ENCODE measurements at places on chromosomes 7 and 10.

DNA sequence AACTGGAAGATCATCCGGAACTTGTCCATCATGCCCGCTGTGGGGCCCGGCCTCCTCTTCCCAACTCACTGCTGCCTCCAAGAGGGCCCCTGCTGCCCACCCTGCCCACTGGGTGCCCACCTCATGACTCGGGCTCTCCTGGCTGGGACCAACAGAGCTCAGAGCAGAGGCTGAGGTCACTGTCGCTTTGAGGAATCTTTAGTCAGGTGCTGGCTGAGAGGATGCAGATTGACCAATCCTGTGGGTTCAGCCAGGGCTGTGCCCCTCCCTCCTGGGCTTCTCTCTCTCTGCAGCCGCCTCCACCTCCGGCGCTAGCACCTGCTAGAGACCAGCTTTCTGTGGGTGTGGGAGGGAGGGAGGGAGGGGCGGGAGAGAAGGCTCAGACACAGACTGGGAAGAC, at the start of gene CALHM1:
Gene CALHM1, minus strand, starts transcription at position 181 of the 400 bp plus-strand sequence. Its CDS starts 149 bp downstream, at position 32.
- no peak for DNase-seq

DNA sequence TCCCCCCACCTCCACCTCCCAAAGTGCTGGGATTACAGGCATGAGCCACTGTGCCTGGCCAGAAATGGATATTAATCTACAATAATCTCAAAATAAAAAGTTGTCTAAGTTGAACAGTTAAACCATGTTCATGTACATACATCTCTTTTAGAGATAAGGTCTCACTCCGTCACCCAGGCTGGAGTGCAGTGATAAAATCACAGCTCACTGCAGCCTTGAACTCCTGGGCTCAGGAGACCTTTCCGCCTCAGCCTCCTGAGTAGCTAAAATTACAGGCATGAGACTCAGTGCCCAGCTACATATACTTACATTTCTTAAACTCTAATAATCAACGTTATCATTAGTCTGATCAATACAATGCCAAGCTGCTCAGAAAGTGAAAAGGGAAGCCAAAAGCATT, 36.2 kb downstream of the VSTM4 start:
- DNase-seq, result no peak

DNA sequence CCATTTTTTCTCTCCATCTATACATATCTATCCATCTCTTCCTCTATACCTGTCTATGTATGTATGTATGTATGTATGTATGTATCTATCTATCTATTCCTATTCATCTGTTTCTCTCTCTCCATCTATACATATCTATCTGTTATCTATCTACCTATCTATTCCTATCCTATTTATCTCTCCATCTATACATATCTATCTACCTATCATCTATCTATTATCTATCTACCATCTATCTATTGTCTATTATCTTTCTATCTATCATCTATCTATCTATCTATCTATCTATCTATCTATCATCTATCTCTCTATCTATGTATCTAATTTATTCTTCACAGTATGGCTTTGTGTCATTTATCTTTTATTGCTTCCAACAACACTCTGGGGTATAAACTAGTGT, 1124.4 kb downstream of the TYW1 start:
- DNase-seq, result no peak

DNA sequence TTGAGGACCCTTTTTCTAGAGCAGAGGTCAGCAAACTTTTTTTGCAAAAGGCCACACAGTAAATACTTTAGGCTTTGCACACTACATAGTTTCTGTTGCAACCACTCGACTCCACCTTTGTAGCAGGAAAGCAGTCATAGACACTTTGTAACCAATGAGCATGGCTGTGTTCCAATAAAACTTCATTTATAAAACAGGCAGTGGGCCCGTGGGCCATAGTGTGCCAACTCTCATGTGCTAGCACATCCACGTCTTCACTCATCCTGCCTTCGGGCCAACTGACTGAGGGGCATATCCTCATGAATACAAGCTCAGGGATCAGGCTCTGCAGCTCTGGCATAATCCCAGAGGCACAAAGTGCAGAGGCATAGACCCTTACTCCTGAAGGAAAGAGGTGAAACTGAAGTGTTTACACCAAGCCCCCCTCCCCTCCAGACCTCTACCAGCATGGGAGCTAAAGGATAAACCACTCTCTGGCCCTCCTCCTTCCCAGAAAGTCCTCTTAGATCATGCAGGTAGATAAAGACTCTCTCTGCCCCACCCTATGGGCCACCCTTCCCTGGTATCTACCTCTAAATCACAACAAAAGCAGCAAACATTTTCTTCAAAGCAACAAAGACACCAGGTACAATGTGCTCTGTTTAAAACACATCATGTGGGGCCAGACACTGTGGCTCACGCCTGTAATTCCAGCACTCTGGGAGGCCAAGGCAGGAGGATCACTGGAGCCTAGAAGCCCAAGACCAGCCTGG, 71.0 kb downstream of the DLG5 start:
- DNase-seq, result no peak

DNA sequence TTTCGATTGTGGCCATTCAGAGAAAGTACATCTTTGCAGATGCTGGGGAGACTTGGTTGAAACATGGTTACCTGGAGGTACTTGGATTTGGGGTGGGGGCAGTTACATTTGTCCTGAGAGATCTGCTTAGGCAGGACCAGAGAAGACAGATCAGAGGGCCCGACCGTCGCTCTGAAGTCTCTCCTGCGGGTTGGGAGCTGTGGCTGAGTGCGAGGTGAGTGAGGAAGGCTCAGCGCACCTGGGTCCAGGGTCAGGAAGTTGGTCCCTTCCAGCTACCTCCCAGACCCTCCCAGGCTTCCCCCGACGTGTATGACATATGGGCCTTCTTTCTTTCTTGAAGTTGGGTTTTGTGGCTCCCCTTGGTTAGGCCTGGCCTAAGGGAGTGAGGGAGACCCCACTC, 56.3 kb downstream of the LHPP start:
- DNase-seq, result no peak

DNA sequence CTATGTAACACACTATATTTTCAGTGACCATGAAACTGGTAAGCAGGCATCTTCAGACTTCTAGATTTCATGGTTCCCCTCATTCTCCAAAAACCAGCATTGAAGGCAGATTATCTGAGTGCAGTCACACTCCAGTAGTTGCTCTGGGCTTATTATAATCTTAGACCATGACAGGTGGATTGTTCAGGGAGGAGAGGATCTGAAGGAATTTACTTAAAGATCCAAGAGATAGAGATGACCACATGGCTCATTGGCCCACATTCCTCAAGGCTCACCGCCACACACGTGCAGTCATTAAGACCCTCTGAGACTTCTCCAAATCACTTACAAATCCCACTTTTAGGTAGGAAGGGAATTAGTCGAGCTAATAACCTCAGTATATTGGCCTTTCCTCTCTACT, 55.2 kb downstream of the GSAP start:
- no peak for DNase-seq

DNA sequence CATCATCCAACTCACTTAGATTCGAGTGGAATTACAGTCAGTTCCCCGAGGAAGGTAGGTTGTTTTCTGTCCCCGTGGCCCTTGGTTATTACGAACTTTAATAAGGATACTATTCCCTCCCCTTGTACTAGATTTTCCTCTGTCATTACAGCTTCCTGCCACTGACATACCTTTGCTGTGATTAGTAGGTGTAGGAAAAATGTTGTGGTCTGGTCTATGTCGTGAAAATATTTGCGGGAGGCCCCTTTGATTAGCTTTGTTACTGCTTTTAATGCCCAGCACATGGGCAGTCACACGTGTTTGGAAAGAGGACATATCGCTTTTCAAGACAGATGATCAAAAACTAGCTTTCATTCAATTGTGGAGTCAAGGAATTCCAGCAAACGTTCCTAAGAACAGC, 92.2 kb downstream of the GATA3 start:
- DNase-seq, result peak; percentile 1

DNA sequence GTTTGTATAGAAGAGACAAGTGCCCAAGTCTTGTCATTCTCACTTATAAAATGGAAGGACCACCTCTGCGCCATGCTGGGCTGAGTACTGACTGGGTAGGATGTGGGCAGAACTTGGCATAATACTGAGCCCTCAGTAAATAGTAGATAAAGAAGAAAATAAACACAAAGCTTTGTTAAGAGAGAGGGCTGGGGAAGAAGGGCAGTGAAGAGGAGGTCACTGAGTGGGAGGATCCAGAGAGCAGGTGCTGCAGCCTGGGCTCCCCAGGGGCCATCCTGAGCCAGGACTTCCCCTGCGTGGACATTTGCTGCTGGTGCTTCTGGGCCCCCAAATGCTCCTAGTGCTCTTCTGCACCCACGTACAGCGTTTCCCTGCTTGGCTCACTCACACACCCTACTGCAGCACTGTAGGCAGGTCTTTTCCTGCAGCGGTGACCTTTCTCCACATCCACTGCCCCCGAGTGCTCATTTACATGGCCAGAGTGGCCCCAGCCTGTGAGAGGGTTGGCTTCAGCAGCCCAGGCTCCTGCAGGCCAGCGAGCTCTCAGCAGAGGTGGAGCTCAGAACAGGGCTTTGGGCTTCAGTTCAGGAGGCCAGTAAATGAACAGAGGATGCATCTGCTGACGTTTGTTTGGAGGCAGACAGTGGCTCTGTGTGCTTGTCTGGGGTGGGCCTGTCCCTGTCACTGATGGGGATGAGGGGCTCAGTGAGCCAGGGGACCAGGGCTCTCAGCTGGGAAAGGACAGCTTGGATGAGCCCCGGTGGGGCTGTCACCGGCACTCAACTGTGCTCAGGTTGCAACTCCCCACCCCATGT, 164.6 kb downstream of the ADARB2 start:
- DNase-seq, result no peak

DNA sequence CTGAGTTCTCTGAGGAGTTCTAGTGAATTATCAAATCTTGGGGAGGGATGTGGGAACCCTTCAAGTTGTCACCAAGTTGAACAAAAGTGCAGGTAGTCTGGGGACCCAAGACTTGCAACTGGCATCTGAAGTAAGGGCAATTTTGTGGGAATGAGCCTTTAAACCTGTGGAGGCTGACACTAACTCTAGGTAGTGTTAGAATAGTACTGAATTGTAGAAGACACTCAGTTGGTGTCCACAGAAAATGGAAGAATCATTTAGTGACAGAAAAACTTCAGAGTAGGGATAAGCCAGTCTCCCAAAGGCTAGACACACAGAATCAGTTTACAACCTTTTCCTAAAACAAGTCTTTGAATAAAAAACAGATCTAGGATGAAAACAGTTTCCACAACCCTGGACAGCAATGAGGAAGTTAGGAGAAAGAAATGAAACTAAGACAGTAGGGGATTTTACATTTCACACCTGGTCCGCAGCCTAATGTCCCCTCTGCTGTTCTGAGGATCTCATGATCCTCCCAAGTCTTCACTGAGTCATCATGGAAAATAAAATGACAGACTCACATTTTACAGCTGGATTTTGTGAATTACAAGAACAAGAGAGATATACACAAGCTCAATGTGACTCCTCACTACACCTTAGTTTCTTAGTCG, 23.0 kb upstream of the ING3 start:
- no peak for DNase-seq

DNA sequence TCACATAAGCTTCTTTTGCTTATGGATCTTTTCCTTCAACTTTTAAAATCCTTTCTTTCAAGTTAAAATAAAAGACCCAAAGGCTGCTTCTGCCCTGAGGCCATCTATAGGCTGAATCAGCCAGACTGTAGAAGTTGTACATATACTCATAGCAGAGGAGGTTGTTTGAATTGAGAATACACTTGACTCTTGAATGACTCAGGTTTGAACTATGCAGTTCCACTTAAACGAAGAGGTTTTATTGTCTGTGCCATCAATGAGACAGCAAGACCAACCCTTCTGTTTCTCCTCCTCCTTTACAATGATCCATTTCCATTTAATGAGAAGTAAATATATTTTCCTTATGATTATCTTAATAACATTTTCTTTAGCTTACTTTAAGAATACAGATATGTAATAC, 5.8 kb downstream of the ZNF365 start:
- peak; percentile 45 for DNase-seq

DNA sequence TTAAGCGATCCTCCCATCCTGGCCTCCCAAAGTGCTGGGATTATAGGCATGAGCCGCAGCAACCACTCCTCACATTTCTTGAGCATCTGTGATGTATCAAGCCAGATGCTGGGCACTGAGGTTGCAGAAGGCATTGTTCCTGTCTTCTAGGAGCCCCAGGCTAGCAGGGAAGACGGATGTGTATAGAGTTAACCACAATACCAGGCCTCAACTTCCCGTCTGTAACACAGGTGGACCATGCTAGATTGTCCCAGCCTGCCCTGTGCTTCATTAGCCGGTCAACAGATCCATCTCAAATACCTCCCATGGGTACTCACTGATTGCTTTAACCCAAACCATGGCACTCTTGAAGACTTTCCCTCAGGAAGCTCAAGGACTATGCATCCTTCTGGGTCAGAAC, 1.8 kb upstream of the CLDN4 start:
- no peak for DNase-seq

DNA sequence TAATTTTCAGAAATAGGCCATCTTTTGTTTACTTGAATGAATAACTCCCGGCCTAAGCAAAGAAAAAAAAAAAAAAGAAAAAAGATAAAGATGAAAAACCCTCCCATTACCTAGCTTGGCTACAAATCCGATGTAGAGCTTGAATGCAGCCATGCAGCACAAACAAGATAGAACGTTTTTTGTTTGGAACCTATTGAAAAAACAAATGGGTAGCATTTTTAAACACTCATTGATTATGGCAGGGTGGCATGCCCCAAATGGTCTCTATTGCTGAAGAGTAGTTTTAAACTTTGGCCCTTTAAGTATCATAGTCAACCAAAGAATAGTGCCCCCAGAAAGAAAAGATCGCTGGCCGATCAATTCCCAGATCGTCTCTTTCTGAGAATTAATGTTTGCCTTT, 84.4 kb downstream of the VTI1A start:
- no peak for DNase-seq

GRCh38 chr10:13613519-13613918, 26.8 kb downstream of the PRPF18 start:
- DNase-seq, result peak; percentile 22

- peak; percentile 75 for DNase-seq
Observed at GRCh38 chr10:6778992-6779701, 199.1 kb upstream of the PRKCQ start.

- DNase-seq, result no peak
Observed at GRCh38 chr7:44765579-44766415, 17.1 kb downstream of the ZMIZ2 start.
